ENCODE measurements at places on chromosomes 1 and 21.

DNA sequence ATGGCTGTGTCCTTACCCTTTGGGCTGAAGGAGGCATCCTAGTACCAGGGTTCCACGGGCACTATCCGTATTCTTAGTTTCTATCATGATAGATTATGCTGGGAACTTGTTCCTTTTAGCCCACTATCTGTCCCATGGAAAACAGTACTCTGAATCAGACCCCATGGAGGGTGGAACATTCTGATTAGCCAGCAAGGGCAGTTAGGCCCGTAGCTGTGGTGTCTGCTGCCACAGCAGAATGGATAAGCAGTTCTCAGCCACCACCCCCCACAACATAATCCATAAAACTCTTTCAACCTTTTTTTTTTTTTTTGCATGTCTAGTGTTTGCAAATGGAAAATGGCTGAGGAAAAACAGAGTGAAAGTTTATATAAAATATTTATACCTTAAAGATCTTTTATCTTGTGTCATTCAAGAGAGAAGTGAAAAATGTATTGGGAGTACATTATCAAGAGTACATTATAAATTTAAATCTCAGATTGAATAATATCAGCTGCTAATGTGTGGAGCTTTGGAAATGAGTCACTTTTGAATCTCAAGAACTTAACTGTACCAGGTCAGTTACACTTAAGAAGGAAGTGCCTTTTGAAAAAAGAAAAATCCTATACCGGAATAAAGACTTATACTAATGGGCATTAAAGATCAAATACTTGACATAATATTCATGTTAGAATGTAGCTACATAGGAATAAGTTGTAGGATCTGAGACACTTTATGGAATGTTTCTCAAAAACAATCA, 80.3 kb downstream of the NFIA start:
- DNase-seq, result no peak

DNA sequence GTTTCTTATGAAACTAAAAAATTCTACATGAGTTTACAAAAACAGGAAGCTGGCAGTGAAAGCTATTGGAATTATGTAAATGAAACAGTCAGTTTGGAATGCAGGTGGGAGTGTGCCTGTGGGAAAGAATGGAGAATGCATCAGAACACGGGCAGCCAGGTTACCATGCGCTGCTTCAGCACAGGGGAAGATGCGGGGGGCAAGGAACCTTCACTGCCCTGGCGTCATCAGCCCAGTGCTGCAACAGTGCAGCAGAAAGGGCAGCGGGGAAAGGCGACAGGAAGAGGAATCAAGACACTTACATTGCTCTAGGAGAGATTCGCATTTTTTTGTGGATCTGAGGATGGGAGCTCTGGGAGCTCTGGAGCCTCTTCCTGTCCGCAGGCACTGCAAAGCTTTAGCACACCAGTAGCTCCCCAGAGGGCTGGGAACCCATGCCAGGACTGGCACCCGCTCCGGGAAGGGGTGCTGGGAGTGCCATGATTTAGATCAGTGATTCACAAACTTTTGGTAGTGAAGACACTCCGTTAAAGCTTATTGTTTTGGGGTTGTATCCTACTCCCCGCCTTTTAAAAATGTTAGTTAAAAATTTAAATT, 64.1 kb upstream of the WDR26 start:
- no peak for DNase-seq

DNA sequence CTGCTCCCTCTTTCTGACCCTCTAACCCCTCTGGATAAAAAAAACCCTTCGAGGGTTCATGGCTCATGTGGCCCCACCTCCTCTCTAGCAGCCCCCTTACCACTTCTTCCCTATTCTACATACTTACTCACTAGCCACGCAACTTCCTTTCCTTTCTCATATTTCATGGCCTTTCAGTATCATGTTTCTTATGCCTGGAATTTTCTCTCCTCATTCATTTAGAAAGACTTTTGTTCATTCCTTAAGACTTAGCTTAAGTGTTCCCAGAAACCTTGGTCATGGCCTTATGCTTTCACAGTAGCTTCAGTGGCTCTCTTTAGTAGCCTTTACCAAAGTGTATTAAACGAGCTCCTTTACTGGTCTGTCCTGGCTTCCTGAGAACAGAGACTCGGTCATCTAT, 6.1 kb downstream of the ACP6 start:
- no peak for DNase-seq

DNA sequence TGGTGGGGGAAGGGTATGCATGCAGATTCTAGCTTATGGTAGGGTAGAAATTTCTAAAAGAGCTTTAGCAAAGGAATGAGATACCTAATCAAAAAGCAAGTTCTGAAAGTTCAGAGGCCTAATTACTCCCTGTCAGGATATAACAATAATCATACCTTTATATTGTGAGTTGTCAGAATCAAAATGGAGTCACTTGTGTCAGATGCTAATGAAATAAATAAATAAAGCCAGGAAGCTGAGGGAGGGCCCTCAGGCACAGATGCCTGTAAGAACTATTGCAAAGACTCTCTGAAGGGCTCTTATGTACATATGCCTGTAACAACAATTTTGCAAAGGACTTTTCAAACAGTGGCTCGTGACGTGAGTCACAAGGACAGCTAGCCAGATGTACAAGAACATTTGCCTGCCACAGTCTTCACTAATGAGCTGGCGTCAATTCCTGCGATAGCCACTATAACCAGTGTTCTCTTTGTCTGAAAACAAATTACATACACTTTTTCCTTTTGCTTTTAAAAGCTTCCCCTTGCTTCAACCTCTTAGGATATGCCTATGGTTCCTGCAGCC, 27.4 kb upstream of the DNASE2B start:
- DNase-seq, result no peak

- DNase-seq, result no peak
Measured at GRCh38 chr1:25198663-25199252, 33.5 kb downstream of the SYF2 start.

DNA sequence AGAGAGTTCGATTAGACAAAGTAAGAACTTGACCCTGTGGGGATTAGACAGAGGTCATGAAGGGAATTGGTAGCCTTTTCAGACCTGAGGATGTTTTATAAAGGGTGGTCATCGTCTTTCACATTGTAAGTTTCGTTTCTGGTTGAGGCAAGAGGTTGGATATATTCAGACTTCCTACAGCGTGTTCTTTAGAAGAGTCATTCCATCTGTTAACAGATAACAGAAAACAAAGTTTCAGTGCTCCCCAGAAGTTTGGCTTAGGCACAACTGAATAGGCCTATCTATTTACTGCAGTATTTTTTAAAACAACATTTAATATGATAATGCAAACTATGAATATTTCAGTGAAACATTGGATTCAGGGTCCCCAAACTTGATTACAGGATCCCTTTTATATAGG, 17.1 kb upstream of the IVNS1ABP start:
- no peak for DNase-seq

DNA sequence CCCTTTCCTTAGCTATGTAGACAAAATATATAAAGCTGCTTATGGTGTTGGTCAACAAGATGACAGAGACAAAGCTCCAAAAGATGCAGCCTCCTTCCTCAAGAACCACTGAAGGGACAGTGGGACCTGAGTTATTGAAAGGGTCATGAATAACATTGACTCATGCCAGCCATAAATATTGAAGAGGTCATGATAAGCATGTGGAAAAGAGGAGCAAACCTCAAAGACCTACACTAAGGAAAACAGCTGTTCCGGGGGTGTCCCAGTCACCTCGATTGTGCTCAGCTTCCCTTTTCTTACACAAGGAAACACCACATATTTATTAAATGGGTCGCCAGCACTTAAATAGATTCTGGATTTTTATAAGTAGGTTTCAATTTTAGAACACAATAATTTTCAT, 112.9 kb downstream of the PTPRC start:
- DNase-seq, result no peak

- DNase-seq, result no peak
Measured at GRCh38 chr1:20705203-20705755, 12.5 kb downstream of the KIF17 start.

GRCh38 chr1:29270929-29271521, 34.7 kb downstream of the PTPRU start:
- no peak for DNase-seq

DNA sequence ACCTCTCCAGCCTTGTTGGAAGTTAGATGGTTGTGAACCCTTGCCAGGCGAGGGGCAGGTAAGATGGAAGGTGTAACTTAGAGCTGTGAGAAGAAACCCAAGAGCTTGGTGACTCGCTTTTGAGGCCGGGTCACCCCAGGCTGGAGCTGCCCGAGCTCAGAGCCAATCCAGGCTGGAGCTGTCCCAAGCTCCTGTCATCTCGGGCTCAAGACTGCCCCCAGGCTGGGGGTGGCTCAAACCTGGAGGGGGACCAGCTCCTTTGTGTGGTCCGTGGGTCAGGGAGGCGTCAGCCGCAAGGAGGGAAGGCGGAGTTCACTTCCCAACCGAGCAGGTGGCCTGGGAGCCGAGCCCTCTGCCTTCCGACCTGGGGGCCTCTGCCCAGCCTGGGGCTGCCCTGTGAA, 2.0 kb downstream of the HUNK start:
- no peak for DNase-seq

- DNase-seq, result no peak
Measured at GRCh38 chr1:209937996-209938959, at the start of gene SYT14. TSS of gene SYT14 (plus strand) at chr1:209938217. CDS start at chr1:209938265, 48 bp downstream.

GRCh38 chr1:162632217-162632666, at the start of gene DDR2:
TSS of gene DDR2 (plus strand) at chr1:162632464. CDS start at chr1:162719064, 86,600 bp downstream.
- no peak for DNase-seq

GRCh38 chr21:46158666-46159300, 3.4 kb upstream of the FTCD start:
- DNase-seq, result no peak

GRCh38 chr1:24151175-24151533, 8.2 kb upstream of the IL22RA1 start:
- no peak for DNase-seq

DNA sequence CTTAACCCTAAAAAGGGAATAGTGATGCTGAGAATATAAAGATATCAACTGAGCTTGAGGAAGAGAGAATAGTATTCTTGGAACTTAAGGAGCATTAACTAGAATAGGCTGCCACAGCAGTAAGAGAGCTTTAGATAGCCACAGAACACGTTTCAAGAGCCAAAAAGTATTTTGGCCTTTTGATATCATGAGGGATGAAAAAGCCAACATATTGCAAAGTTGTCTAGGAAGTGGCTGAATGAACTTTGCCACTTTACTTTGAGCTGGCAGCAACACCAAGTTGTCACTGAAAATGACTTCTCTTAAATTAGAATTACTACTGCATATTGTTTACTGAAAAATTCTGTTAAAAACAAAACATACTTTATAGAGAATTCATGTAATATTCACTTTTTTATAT, 1476.2 kb downstream of the MRPL39 start:
- DNase-seq, result no peak

GRCh38 chr1:100353071-100353801, 930 bp downstream of the CDC14A start:
- no peak for DNase-seq

- DNase-seq, result no peak
Measured at GRCh38 chr21:27265949-27266348, 299.1 kb upstream of the ADAMTS5 start.

GRCh38 chr1:222375701-222376100, 172.2 kb downstream of the HHIPL2 start:
- DNase-seq, result no peak

DNA sequence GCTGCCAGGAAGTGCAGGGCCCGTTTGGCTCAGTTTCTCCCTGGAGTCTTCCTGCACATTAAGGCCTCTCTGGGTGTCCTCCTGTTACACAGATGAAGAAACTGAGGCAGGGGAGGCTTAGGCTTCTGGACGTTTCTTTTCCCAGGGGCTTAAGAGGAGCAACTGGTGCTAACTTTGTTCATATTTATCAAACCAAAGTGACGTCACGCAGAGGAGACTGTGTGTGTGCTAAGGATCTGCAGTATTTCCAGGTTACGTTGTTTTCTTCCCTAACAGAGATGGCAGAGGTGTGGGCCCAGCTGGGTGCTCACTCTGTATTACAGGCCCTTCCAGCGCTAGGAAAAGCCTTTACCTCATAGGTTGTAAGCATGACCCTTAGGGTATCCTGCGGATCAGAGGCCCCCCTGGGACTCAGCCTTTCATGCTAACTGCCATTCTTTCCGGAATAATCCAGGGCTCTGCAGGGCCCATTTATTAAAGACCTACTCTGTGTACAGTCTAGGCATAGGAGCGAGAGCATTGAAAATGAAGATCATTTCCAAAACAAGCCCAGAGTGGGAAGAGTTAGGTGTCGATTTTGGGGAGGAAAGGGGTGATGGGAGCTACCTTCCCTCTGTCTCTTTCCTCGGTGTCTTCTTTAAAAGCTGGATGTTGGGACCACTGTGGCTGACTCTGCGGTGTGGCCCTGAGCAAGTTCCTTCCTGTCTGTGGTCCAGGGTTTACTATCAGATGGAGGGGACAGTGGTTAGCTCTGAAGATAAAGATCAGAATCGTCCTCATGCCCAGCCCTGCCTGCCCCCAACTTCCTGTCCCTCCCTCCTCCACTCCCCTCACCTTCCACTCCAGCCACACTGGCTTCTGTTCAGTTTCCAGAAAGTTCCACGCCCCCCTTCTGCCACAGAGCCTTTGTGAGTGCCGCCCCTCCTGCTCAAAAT, 4.6 kb downstream of the AGTRAP start:
- DNase-seq, result no peak

- DNase-seq, result no peak
Measured at GRCh38 chr1:55578646-55579045, 363.5 kb upstream of the USP24 start.

DNA sequence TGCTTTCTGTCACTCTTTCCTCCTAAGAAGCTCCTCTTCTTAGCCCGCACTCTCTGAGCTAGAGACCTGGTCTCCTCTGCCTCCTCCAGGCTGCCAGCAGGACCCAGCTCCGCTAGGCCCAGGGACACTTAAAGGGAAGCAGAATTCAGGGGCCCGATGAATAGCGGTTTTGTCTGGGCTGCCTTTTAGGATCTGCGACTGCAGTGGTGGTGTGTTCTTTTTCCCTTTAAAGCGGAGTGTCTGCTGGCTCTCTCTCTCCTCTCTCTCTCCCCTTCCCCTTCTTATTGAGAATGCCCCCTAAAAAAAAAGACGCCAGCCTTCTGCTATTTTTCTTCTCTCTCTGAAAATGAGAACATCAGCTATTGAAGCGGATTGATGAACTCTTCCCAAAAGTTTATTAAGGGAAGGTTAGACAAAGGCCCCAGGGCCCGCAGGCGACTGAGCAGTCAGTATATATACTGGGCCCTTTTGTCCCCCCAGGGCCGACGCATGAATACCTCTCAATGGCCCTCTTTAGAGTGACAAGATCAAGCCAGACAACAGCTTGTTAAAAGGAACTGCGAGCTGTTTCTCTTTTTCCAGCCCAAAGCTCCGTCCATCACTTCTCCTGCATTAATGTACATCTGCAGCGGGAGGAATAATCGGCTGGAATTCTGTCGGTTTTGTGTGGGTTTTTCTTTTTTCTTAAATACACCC, 27.0 kb downstream of the PAX7 start:
- DNase-seq, result no peak
